GM12891 (cell line): ENCODE measurements at places on chromosomes 13 and 19.

DNA sequence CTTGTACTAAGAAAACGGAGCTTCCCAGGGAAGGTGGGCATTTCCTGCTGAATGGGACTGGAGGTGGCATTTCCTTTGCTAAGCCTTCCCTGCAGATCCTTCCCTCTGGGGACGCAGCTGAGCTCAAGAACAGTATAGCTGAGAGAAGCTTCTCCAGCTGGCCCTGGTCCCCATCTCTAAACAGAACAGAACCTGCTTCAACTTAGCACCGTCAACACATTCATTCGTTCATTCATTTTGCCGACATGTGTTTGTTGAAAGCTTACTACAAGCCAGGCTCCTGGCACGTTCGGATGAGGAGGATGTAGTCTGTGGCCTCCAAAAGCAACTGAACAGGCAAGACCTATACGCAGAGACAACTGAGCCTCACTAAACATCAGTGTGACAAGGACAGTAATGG, 36.6 kb upstream of the PEPD start:
- no peak for DNase-seq

- no peak for DNase-seq
These were observed 95.6 kb upstream of the CSNK1A1L start for GRCh38 chr13:37201081-37201480.

- DNase-seq = no peak
These were observed 376.4 kb upstream of the ZNF507 start for GRCh38 chr19:31969016-31969415.

GRCh38 chr13:21124852-21125251, 51.5 kb downstream of the SKA3 start:
- DNase-seq = no peak

DNA sequence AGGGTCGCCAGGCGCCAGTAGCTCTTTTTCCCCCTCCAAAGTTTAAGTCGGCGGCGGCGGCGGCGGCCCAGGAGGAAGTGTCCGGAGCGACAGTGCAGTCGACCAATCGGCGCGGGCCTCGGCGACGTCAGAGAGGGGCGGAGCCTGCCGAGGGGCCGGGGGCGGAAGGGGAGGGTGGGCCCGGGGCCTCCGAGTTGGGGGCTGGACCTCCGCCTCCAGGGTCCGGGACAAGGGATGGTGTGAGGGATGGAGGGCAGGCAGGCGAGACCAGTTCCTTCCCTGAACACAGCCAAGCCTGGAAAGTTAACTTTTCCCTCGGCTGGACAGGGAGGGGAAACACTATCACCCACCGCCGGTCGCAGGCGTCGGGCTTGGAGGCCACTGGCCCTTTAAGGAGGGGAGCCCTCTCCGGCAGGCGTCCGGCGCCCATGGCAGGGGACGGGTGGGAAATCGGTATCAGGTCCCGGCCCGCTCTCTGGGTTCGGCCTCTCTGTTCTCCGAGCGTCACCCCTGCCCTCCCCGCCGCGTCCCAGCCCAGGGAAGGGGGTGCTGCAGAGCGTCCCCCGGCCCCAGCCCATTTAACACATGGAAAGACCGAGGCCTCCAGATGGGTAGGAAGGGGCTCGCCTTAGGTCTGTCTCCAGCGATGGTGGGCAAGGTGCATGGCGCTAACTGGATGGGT, at the start of gene PRKD2:
Gene PRKD2, minus strand, starts transcription at position 81 of the 682 bp plus-strand sequence. CDS start 744 bp downstream, outside the sequence.
- DNase-seq = peak; percentile 89

DNA sequence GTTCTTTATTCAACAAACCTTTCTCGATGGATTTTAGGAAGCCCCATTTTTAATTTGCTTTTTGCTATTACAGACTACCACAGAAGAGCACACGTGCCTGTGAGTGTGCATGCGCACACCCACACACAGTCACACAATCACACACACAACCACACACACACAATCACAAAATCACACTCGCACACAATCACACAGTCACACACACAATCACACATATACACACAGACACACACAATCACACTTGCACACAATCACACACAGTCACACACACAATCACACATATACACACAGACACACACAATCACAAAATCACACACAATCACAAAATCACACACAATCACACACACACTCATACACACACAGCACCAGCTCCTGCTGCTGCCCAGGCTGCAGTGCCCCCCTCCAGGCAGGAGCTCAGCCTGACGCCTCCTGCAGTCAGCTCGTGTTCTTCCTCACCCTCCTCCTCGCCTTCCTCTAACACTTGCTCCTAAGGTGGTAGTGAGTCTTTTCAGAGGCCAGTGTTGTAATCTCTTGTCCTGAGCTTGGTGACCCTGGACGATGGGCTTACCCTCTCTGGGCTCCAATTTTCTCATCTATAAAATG, 125.0 kb upstream of the SOX1 start:
- DNase-seq = no peak

DNA sequence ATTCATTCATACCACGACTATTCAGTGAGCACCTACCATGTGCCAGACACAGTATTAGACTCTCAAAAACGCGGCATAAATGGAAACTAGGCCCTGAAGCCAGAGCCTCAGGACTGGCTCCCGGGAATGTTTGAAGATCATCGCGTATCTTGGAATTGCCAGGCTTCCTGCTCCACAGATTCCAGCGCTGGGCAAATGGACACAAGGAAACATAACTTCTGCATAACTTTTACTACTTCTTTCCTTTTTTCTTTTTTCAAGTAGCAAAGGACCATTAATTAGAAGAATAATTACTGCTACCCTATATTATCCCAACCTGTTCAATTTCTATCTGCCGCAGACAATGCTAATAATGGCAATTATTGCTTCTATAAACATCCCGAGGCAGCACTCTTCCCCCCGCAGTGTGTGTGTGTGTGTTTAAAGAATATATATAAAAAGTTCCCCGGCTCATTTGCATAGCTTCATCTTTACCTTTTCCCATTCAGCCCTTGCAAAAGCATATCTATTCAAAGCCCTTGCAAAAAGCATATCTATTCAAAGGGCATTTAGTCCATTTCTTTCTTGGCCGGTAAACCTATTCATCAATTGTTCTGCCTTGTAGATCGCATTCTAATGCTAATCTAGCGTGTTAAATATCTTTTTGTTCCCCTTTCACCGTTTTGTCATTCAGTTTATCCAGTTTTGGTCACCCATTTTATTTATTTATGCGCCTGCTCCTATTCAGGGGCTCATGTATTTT, 6.1 kb downstream of the SOX21 start:
- no peak for DNase-seq

GRCh38 chr19:47094557-47095475, 18.8 kb downstream of the ZC3H4 start:
- no peak for DNase-seq

- DNase-seq = peak; percentile 73
These were observed 11.3 kb downstream of the EPS8L1 start for GRCh38 chr19:55086730-55087541.
